ENCODE measurements at places on chromosomes 12 and 14.
A peak's percentile ranks its signal among the peaks of the same experiment; 100 is the strongest.

DNA sequence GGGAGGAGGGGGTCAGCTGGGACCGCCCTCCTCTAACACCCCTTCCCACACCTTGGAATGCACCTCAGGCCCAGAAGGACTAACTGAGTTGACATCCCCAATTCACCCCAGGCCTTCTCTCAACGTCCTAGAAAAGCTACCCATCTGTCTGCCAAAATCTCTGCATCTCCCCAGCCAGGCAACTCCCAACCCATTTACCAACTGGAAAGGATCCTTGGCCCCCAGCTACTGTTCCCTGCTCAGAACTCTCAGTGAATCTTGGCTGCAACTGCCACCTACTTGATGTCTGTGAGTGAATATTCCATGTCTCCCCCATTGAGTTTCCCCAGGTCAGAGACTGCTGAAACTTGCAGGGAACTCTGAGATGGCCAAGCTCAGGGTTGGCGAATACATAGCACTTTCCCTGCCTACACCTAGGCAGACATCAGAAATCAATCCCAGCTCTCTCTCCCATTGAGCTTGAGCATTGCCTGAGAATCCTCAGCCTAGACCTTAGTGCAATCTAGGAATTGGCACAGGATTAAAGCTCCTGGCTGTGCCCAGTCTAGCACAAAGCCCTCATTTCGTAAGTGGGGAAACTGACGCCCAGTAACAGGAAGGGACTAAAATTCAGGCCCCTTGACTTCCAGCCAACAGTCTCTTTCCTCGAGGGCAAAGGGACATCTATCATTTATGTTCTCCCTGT, 71.9 kb upstream of the NCOR2 start:
- no peak for DNase-seq

GRCh38 chr14:104644656-104645378, 40.2 kb upstream of the TMEM179 start:
- DNase-seq, result no peak

DNA sequence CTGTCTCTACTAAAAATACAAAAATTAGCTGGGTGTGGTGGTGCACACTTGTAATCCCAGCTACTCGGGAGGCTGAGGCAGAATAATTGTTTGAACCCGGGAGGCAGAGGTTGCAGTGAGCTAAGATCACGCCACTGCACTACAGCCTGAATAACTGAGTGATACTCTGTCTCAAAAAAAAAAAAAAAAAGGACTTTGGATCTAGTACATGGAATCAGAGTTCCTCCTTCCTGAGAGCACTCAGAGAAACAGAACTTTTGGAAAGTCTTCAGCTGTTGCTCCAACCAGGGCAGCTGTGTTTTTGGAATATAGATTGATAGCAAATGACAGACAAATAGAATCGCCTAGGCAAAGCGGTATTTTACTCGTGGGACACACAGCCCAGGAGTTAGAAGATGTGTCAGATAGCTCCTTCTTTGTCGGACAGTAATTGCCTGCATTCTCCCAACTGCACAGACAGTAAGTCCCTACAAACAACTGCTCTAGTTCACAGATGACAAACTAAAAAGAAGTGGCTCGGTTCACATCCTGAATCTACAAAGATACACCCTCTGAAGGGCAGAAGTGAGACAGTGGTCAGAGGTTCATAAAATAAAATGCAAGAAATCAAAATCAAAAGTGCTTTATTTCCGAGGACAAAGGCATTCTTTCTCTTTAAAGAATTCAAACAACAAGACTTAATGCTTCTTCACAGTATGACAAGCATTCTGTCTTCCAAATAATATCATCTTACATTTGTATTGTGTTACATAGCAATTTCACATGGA, 17.1 kb upstream of the NEK9 start:
- DNase-seq, result no peak

DNA sequence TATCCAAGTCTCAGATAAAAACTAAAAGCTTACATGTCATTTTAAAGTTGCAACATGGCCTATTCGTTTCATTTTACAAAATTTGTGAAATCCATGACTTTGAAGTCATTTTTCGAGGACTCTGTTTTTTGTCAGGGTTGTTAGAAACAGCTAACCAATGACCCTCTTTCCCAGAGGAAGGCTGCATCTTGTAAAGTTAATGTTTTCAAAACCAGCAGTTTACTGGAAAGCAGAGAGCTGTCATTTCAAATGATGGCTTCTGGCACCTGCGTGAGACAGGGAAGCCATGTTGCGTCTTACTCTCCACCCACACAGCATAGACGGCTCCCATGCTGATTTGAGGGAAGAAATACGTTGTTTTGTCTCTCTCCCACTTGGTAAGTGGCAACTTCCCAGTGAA, 50.1 kb upstream of the RTRAF start:
- DNase-seq, result no peak

DNA sequence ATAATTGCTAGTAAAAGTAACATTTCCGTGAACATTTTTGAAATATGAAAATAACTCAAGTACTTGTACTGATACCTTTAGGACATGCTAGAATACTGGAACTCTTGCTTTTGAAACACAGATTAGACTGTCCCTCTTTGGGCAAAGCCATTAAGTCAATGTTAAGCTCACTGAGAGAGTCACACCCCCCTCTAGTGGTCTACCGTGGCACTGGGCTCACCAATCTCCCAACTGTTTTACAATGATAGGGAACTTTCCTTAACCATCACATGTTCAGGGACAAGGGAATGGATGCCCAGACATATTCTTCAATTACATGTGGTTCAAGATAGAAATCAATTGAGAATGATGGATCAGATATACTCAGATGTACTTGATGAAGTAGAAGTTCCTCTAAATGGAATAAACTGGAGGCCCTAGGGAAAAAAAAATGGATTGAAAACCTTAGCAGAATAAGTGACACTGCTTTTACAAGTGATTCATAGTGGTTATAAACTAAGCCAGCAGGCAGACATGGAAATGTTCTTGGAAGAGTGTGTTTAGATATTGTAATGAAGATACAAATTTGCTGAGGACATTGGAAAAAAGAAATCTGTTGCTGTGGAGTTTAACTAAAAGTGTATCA, 17.8 kb downstream of the NANOG start:
- DNase-seq, result peak; percentile 69

GRCh38 chr12:48221645-48222044, 18.6 kb upstream of the OR10AD1 start:
- DNase-seq, result no peak

DNA sequence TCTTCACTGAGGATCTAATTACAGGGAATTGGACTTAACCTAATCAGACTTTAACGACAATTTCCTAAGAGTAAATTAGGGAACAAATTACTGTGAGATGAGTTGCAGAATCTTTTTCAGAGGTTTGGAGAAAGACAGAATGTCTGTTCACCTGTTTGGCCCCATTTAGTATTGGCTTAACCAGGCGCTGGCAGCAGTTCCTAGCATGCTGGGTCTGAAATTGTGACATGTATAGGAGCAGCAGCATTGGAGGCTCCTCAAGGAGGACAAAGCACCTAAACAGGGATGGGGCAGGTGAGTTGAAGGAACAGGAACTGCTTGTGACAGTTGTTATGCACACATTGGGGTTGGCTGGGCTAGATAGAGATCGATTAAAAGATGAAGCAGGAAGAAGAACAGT, 51.0 kb downstream of the KCNMB4 start:
- DNase-seq, result no peak

DNA sequence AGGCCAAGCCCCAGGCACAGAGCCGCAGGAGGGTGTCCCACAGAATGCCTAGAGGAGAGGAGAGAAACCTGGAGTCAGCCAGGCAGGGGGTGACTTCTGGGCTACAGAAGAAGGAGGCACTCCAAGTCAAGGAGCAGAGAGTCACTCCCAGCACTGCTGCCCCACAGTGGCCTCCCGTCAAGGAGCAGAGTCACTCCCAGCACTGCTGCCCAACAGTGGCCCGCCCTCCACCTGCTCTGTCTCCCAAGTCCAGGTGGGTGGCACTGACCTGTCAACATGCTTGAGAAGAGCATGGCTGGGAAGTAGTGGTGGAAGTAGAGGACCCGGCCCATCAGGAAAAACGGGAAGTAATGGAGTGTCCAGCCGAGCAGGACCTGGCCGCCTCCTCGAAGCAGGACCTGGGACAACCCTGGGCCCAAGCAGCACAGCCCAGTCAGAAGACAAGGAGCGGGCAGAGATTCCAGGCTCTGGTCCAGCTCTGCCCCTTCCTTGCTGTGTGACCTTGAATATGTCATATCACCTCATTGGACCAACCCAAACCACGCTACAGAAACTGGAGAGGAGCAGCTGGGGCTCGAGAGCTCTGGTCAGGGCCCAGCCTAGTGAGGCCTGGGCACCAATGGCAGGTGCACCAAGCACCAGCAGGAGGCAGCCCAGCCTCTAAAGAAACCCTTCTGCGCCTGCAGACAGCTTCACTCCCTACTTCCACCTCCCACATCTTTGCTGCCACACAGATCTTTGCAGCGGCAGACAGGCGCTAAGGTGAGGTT, 7.6 kb upstream of the NGB start:
- no peak for DNase-seq

- peak; percentile 70 for DNase-seq
Observed at GRCh38 chr12:48995086-48995879, 3.9 kb downstream of the DDN start.

GRCh38 chr14:52391881-52392615, 77.9 kb downstream of the PTGER2 start:
- no peak for DNase-seq

DNA sequence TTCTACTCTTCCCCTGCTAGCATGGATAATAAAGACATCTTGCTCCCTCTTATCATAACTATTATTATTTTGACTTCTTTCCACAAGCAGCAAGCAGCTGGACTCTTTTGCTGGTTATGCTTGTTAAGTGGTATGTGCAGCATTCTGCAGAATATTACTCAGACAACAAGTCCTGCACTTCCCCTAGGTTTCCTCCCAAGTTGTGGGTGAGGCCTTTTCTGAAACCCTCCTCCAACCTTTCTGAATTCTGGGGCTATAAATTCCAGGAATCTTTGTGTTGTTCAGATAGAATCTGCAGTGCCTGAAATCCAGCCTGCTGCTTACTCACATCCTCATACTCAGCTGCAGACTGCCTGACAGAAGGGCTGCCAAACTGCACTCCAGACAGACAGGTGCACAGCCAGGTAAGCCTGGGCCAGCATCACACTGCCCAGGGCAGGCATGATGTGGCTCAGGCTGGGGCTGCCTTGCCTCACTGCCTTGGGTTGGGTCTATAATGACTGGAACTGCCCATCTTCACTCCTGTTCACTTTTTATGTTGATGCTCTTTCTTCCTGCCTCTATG, 6.2 kb upstream of the DHRS2 start:
- DNase-seq, result no peak

DNA sequence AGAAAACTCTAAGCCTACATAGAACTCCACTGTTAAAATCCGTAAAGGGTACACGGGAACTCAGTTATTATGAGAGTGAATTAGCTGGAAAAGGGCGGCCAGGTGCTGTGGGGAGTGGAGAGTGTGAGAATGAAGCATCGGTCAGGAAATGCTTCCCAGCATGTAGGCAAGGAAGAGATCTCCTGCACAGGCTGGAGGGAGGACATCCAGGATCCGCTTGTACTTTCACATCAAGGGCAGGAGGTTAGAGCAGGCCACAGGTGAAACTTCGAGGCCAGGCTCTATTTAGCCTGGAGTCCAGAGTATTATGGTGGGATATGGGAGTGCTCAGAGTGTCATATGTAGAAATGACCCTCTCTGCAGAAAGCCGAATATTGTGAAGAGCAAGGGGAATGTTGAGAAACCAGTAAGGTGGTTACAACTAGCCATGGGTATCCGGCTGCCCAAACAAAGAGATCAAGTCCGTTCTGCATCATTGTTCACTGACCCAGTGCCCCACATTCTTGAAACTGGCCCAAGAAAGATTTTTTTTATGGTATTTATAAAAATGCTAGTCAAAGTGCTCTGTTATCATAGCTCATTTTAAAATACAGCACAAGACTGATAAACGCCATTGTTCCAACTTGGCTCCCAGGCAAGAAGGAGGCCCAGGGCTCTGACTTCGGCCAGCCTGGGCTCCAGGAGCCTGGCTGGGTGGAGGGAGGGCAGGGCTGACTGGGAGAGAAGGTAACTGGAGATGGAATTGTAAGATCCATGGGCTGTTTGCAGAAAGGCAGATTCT, 79.4 kb upstream of the HIF1A start:
- no peak for DNase-seq

DNA sequence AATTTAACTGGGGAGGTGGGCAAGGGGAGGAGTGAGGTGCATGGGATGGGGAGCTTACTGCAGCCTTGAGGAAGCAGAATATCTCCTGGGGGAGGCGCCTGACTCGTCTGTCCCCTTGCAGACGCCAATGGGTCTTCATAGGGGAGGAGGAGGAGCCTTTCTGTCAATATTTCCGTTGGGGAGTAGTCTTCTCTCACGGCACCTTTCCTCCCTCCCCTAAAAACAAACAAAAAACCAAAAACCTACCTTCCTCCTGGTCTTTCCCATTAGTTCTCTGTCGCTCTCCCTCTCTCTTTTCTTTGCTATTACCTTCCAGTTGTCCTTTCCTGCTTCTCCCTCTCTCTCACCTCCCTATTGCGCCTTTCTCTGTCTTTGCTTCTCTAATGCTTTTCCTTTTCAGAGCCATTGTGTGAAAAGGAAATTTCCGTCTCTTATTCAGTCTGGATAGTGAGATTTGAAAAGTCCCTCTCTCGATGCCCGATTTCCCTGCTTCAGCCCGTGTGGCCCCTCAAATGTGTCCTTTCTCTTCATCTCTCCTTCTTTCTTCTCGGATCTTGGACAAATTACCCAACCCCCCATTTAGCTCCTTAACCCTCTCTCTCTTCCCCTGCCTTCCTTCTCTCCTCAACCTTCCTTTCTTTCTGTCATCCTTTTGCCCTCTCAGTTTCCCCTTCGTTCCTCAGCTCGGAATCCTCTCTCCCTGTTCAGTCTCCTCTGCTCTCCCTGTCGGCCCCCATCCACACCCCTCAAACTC, 5.9 kb downstream of the GPR84 start:
- no peak for DNase-seq

DNA sequence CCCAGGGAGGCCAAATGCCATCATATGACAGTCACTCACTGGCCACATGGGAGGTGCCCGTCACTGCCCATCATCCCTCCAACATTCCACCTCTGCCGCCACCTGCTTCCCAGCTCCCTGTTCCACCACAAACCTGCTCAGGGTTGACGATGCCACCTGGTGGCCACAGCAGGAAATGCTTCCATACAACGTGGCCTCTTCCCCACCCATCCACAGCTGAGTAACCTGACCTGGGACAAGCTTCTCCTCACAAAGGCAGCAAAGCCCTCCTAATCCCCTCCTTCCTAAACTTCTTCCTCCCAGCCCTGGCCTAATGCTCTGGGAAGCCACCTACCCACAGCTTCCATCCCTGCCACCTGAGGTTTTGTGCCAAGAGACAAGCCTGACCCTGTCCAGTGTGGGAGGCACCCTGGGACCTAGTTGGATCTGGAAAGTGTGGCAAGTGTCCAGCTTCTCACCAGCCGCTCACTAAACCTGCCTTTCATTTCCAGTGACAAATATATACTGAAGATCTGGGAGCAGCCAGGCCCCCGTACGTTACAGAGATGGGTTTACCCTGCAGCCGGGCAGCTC, 4.3 kb downstream of the DEGS2 start:
- peak; percentile 63 for DNase-seq

GRCh38 chr14:103801459-103801858, 45.9 kb downstream of the PPP1R13B start:
- DNase-seq, result no peak

DNA sequence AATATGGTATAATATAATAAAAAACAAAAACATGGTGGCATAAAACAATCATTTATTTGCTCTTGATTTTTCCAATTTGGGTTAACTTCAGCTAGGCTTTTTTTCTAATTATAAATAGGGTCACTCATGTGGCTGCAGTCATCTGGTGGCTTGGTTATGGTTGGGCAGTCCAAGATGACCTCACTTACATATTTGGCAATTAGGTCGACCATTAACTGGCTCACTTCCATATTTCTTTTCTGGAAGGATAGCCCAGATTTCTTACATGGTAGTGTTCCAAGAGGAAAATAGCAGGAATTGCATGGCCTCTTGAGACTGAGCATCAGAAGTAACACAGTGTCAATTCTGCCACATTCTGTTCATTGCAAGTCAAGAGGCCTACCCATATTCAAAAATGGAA, 153.4 kb downstream of the FUT8 start:
- no peak for DNase-seq

Data from activated T-cell treated with anti-CD3 and anti-CD28 coated beads, Interleukin-2, amount 50 U/mL, for 24 hours (primary cell).